ENCODE measurements at places on chromosomes 7 and 10. TPM values are rescaled to one million over a fixed set of nuclear protein-coding genes. Genes with fewer than 3 reads are reported as not detected.
A peak's percentile ranks its signal among the peaks of the same experiment; 100 is the strongest.

GRCh38 chr10:51698473-51699063 lies 827 bp downstream of the CSTF2T start:
- DNase-seq = no peak

GRCh38 chr10:124636271-124636995 lies 107.7 kb downstream of the FAM53B start:
- no peak for DNase-seq

DNA sequence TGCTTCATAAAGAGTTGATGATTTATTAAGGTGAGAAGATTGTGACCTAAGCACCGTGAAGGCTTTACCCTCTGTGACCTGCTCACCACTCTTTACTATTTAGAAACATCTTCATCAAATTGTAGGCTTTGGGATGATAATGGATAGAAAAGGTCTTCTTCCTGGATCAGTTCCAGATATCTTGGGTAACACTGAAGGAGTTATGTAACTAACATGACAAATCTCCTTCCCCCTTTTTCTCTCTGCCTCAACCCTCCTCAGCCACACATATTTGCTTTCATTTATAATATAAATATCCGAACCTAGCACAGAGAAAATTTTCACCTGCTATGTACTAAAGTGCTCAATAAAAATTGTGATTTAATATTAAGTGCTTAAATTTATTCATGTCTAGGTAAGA lies 151.5 kb downstream of the FRMD4A start:
- DNase-seq = no peak

- no peak for DNase-seq
Observed at GRCh38 chr10:20922451-20922850, 25.3 kb upstream of the NEBL start.

DNA sequence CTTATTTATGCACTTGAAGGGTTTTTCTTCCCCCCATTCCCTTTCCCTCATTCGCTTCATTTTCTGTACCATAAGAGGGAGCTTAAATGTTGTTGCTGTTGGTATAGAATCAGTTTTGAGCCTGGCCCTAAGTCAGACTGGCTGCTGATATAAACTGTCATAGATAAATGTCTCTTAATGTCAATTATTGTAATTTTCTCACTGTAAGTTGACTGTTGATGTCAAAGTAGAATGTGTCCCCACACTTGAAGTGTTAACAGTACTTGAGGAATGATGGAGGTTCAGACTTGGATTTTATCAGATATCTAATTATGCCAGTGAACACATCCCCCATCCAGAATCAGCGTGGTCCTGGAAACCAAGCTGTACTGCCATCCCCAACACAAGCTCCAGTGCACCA lies 87.8 kb downstream of the PRR15 start:
- no peak for DNase-seq

- no peak for DNase-seq
Observed at GRCh38 chr7:65979583-65980477, 2.2 kb downstream of the GUSB start.

DNA sequence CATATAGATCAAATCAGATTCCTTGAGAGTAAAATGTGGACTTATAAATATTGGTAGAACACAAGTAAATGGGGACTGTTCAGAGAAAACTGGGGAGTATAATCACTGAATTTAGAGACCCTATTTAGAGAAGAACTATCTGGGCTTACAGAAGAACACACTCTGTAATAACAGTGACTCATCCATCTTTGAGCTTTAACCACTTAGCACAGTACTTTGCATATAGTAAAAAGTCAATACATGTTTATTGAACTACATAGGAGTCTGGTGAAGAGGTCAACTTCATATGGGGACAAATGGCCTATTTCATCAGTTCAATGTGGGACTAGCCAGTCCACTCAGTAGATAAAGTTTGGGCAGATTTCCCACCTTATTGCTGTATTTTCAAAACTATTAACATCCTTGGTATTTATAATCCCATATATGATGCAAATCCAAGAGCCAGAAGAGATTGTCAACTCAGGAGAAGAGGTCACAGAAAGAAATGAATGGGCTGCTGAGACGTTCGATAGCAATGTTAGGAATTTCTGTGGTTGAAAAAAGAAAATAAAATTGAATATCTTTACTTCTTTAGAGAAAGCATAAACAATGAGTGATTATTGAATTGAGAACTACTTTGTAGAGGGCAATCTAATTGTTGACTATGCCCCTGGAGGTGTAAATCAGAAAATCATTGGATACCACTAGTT lies 119.3 kb upstream of the CACNA2D1 start:
- peak; percentile 11 for DNase-seq

DNA sequence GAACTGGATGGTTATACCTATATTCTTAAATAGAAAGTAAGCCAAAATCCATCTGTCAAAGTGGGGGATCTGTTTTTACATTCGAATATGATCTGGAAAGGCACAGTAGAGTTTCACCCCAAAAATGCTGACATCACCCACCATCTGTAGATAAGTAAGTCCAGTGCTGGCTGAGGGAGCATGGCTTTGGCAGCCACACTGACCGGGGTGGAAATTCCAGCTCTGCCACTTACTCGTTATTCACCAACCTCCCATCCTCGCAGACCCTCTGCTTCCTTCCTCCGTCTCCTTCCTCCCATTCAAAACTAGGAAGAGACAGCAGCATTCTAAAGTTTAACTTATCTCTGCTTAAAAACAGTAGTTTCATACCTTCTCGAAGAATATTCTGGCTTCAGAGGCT lies 84.9 kb upstream of the GATA3 start:
- DNase-seq = no peak

DNA sequence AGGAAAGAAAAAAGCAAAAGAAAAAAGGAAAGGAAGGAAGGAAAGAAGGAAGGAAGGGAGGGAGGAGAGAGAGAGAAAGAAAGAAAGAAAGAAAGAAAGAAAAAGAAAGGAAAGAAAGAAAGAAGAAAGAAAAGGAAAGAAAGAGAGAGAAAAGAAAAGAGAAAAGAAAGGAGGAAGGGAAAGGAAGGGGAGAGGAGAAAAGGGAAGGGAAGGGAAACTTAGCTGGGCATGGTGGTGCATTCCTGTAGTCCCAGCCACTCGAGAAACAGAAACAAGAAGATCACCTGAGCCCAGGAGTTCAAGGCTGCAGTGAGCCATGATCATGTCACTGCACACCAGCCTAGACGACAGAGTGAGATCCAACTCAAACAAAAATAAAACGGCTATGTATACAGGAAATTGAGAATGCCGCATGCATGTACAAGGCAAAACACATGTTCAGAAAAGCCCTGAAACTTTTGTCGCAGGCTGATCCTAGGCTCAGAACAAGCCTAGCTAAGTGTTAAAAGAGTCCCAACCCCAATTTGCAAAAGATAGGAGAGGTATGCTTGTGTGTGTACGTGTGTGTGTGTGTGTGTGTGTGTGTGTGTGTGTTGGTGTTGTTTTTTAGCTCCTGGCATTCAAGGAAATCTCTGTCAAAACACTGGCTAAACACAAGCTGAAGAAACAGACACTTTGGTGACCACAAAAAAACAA lies 6.6 kb upstream of the NPC1L1 start:
- no peak for DNase-seq

DNA sequence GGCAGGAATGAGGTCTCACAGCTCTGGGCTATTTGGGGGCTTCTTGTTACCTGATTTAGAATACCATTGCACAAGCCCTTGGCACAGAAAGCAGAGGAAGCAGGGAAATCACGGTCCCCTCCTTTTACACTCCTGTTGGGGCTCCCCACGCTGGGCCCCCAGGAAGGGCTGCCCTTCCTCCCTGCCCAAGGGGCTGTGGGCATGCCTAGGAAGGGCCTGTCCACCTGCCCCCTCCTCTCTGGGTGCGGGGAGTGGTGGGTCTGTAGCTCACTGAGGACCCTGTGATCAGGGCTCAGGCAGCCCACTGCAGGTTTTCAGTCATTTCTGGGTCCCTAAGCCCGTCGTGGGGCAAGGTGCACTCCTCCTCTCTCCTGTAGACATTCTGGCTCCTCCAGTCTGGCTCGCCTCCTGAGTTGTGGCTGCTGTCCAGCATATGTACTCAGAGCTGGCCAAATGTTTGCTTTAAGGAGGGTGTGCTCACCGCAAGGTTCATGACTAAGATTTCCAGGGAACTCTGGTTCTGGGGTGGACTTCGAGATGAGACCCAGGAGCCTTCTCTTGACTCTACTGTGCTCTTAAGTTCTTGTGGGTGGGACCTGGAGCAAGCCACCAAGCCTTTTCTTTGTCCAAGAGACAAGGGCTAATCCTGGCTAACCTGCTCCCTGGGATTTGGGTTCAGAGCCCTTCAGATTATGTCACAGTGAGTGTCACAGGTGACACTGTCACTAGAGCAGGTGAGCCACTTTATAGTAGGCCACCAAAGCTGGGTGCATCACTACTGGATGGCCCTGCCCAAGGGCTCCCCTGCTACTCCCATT lies 56.0 kb downstream of the TACR2 start:
- DNase-seq = peak; percentile 91

DNA sequence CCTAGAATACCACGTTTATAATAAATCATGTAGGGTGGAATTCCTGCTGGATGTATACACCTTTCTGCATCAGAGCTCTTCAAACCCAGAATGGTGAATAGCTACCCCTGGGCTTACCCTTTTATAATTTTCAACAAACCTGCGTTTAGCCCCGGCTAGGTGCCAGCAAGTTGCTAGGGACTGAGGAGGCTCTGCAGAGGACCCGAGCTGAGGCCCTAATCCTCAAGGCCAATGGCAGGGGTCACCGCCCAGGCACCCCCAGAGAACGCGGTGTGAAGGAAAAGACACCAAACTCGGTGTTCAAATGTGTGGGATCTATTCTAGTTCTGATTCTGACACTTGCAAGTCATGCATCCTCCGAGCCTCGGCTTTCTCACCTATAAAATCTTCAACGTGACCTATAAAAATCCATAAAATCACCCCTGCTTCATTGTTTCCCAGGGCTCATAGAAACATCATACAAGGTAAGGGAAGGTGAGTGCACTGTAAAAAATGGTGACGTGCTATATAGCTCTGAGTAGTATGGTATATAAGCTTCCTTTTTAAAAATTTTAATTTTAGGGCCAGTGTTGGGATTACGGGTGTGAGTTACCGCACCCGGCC lies 2.5 kb upstream of the ANXA11 start:
- no peak for DNase-seq

GRCh38 chr7:67894746-67895145 lies 898.1 kb downstream of the TYW1 start:
- no peak for DNase-seq

- no peak for DNase-seq
Observed at GRCh38 chr10:6236349-6237198, 33.8 kb downstream of the PFKFB3 start.

DNA sequence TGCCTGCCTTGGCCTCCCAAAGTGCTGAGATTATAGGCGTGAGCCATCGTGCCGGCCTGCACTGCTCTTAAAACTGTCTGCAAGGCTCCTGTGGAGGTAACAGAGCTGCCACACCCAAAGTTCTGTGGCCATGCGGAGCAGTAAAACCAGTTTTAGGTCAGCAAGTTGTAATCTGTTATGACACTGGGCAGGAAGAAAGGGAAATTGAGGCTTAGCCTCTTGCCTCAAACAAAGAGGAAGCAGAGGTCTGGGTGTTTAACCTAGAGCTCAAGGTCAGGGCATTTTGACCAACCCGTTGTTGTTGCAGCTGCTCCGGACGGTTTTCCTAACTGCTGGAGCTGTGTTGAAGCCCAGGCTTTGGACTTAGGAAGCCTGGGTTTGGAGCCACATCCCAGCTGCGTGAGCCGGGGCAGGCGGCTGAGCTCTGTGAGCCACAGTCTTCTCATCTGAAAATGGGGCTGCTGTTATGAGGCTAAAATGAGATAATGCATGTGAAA lies 7.4 kb upstream of the RRP12 start:
- DNase-seq = no peak

DNA sequence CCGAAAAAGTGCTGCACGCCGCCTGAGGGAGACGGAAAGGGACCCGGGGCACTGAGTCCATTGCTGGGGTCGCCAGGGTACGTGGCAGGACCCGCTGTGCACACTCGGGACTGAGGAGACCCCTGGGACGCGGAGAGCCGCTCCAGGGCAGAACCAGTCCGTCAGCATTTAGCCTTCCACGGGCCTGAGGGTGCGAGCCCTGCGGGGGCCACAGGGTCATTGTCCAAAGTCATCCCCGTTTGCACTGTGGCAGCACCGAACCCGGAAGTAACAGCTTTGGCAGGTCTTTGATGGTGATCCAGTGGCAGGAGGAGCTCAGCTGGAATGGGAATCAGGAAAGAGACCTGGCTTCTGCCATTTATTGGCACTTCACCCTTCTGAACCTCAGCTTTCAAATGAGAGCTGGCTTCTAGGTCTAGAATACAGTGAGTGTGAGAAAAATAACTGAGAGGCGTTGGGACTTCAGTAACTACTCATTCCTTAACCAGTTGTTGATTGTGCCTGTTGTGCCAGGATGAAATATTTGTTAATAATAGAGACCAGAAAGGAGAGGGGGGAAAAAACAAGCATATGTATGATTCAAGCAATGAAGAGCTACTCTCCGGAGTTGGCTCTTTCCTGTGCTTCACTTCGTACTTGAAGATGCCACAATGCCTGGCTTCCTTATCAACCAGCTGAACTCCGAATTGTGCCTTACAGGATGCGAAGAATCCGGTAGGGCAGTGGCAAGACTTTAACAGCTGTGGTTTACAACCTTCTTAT lies 811 bp upstream of the ARHGAP12 start:
- DNase-seq = peak; percentile 53

- no peak for DNase-seq
Observed at GRCh38 chr7:114531326-114531725, 116.7 kb downstream of the FOXP2 start.

- DNase-seq = no peak
Observed at GRCh38 chr7:80608336-80608735, 30.1 kb upstream of the CD36 start.

DNA sequence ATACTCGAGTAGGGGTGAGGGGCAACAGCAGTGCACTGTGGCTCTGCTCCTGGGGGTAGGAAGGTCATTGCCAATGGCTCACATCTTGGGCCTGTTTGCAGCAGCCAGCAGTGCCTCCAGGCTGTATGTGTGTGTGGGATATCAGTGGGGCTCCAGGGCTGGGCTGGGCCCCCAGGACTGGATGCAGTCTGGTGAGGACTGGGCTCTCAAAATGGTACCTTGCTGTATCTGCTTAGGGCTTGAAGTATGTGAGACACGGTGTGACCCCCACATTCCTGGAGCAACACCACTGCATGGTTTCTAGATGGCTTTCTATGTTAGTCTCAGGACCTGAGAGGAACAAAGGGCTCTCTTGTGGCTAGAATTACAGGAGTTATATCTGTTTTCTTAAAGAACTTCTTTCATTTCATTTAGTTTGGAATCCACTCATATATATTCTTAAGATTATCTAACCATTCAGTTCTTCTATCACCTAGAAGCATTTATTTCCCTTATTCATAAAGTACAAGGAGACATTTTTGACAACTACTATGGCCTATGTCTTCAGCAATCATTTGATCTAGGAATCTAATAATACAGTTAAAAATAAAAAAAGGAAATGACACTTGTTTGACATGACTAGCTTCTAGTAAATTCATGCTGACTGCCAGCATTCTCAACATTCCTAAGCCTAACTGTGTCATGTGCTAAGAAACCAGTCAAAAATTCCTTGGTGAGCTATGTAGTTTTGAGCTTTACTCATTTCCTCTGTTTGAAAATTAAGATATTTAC lies 443.2 kb upstream of the SEMA3A start:
- peak; percentile 94 for DNase-seq

- DNase-seq = no peak
Observed at GRCh38 chr10:128072941-128073645, 53.1 kb downstream of the MKI67 start.

GRCh38 chr7:47574482-47575329 lies 7.2 kb downstream of the TNS3 start:
- DNase-seq = no peak

Gene GIMAP1
- not detected for total RNA-seq

Gene SHOC2
- total RNA-seq = 41.9 TPM

Gene PRXL2A
- total RNA-seq = 28.0 TPM

Gene ETV1
- 9.8 TPM for total RNA-seq

Measured in A172 (cell line).